ENCODE measurements at places on chromosomes 11 and 22.

GRCh38 chr11:721741-722345 is 15.8 kb downstream of the EPS8L2 start:
- peak; percentile 45 for DNase-seq

DNA sequence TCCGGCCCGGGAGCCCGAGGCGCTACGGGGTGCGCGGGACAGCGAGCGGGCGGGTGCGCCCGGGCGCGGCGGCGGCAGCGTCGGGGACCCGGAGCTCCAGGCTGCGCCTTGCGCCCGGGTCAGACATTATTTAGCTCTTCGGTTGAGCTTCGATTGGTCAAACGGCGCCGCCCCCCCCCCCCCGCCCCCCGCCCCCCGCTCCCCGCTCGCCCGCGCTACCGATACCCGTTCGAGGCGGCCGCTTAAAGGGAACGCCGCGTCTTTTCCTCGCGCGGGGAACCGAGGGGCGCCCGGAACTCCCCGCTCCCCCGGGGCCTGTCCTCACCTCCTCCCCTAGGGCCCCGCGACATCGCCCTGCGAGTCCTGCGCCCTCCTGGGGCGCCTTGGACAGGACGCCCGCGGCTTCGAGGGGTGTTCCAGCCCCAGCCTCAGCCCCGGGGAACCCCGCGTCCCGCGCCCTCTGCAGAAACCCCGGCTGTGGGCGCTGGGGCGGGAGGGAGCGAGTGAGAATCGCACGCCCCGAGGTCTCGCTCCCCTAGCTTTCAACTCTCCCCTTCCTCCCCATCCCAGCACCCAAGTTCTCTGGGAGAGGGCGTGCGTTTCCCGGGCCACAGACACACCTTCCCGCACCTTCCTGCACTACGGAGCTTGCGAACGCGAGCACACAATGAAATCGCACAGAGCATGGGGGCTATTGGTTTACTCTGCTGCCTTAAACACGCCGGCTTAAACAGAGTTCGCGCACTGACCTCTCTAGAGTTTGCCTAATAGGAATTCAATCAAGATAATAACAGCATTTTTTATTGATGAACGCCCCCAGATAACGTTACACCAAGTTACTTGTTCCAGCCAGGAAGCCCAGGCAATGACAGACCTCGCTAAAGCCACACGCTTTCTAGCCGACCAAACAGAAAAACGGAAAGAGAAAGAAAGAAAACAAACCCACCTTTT is at the start of gene BDNF:
Gene BDNF (minus strand): TSS at position 105 of the 951 bp plus-strand sequence. CDS start 41,891 bp downstream, outside the sequence.
- DNase-seq: no peak

DNA sequence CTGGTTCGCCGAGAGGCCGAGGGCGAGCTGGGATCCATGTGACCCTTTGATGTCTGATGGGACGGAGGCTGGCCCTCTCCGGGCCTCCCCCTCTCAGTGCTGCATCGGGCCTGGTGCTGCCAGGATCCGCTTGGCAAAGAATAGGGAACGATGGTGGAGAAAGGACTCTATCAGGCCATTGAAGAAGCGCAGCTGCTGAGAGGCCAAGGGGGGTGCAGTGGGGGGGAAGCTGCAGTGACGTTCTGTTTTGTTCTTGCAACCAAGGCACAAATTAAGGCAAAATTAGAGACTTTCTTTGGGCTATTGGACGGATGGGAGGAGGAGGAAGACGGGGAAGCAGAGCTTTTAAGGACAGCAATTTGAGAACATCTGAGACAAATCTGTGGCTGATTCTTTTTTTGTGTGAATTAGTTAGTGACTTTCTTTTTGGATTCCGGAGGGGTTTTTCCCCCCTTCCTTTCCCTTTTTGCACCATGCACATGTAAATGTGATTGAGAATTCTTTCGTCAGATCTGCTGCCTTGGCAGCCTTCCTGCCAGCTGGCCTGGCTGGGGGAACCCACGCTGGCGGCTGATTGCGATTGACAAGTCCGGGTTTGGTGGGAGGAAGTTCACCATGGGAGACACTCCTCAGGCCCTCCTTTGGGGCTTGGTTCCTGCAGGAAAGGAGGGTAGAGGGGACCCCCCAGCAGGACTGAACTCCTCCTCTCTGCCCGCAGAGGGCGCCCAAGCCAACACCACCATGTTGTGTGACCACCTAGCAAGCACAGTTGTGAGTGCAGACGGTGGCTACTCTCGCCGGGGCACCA is 214.6 kb downstream of the NTM start:
- no peak for DNase-seq

GRCh38 chr11:108606495-108607160 is 13.1 kb upstream of the EXPH5 start:
- no peak for DNase-seq

DNA sequence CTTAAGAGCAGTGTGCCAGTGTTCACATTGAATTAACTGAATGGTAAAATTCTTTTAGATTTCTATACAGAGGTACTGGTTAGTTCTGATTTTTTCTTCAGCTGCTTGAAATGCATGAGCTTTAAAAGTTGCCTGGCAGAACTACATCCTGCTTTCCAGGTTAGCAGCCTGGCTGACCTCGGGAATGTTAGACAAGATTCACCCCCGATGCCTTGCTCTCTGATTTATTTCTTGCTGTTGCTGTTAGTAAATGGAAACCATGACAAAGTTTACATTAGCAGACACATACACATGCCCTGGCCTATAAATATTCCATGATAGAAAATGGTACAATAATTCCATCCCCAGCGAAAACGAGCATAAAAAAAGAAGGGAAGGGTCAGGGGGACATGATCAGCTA is 47.0 kb downstream of the WT1 start:
- no peak for DNase-seq

- no peak for DNase-seq
Measured at GRCh38 chr11:66048547-66049323, at the start of gene GAL3ST3. Gene GAL3ST3, minus strand, starts transcription at chr11:66049161. Its CDS starts 3,746 bp downstream, at chr11:66045415.

GRCh38 chr11:62340269-62340901 is 3.1 kb downstream of the ASRGL1 start:
- peak; percentile 44 for DNase-seq

DNA sequence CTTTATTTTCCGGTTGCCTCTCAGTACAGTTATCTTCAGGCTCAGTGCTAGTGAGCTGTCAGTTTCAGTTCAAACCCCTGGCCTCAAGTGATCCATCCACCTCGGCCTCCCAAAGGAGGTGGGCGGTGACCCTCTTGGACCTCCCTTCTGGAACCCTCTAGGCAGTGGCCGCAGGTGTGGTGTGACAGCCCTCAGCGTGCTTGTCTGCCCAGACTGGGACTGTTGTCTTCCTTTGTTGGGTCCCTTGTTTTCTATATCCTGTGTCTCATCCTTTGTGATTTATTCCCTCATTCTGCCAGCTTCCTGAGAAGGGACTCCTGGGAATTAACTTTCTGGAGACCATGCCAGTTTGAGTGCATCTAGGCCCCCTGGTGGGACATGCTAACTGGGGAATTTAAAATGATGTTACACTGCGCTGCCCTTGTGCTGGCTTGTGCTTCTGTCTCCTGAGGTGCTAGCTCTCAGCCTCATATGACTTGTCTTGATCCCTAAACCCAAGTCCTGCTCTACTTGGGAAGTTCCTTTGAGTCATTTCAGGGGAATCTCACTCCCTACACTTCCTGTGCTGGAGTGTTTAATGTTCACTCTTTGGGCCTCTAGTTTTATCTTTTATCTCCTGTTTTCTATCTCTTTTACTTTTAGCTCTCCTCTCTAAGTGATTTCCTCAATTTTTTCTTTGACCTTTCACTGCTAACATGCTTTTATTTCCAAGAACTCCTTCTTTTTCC is 19.4 kb downstream of the MED15 start:
- no peak for DNase-seq

GRCh38 chr11:63146581-63146980 is 2.6 kb upstream of the SLC22A24 start:
- DNase-seq: no peak

GRCh38 chr22:28958611-28959010 is 75.2 kb downstream of the ZNRF3 start:
- no peak for DNase-seq

DNA sequence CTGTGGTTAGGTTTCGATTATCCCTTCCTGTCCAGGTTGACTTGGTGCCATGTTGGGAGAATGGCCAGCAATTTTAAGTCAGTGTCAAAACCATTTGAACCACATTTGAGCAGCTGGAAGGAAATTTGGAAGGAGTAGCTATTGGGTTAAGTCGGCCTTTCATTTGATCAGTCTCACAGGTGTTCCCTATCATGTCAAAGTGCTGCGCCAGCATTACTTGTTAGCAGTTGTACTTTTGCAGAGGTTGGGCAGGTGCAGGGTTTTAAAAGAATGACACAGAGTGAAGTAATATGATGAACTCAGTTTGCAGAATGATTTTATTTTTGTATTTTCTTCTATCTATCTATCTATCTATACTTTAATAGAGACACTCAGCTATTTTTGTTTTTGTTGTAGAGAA is 6.4 kb upstream of the TYMP start:
- no peak for DNase-seq

DNA sequence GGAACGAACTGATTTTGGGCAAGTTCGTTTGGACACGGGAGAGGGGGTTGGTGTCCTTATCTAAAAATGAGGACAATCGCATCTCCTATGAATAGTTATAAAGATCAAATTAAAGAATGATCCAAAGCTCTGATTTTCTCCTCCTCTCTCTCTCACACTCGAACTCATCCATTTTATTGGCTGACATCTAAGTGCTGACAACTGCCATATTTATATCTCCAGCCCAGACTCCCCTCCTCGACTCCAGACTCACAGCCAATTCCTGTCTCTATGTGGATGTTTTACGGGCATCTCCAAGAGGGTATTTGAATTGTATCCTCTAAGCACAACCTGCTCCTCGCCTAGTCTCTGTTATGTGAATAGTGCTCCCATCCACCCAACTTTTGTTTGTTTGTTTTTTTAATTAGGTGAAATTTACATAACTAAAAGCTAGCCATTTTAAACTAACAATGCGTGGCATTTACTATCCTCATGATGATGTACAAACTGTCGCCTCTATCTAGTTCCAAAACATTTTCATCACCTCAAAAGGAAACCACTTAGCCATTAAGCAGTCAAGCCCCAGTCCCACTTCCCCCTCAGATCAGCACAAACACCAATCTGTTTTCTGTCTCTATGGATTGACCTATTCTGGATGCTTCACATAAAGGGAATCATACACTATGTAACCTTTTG is 4.0 kb downstream of the SYN3 start:
- no peak for DNase-seq

DNA sequence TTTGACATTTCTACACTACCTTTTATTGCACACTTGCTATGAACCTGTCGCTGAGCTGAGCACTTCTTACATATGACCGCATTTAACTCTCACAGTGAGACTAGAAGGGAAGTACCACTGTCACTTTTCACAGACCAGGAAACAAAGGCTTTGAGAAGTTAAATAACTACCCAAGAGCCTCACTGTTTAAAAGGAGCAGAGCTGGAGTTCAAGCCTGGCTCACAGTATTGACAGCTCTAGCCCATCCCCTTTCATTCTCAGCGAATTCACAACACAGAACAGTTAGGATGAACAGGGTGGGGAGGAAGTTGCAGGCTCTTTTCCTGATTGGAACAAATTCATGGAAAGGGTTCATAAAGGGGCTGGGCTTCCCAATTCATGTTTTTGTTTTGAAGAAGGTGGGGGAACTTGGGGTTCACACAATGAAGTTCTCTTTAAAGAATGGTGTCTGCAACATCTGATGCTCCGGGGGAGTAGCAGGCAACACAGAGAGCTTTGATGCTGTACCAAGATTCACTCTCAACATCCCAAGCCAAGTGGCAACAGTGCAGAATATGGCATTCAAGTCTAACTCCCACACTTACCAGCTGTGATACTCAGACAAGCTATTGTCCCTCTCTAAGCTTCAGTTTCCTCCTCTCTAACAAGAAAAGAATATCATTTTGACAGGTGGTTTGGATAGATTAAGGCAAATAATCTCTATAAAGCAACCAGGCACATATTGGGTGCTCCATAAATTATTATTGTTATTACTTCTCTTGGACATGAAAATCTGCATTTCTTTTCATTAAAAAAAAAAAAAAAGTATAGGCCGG is 17.2 kb downstream of the SCGB1A1 start:
- no peak for DNase-seq
